ENCODE measurements at places on chromosomes 7 and 10.
A peak's percentile ranks its signal among the peaks of the same experiment; 100 is the strongest.

DNA sequence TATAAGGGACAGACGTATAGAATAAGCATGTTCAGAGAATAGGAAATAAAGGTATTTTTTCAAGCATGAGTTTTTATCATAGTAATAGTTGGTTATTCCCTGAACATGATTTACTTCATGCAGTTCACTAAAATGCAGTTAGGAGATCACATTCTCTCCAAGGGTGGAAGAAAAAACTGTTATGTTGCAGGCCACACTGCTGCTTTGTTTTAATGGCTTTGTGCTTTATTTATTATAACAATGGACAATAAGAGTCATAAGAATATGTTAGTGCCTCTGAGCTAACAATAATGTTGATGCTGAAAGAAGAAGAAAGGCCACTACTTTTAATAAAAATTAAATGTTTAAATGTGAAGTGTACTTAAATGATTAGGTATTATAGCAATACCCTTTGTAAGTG lies 78.5 kb upstream of the GATAD1 start:
- DNase-seq, result no peak

DNA sequence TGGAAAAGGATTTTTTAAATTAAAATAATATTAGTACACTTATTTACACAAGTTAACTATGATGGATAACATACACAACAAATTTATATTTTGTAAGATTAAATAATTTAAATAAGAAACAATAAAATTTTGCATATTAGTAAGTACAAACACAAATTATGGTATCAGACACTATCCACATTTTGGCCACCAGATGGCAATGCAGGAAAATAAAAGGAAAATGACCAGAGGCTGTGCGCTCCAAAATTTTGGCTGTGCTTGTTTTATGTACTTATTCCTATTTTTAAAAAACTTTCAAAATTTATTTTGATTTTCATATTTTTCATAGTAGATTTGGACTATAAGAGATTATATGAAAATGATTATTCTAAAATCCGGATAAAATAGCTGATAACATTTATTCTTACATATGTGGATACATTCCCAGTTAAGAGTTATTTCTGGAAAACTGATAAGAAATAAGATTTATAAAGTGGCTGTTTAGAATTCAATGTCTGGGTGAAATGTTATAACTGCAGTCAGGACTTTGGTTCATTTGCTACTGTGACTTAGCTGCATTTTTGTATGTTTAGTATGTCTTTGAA lies 274.7 kb upstream of the HGF start:
- no peak for DNase-seq

- DNase-seq, result no peak
Measured at GRCh38 chr7:151249034-151249731, 689 bp upstream of the SMARCD3 start.

DNA sequence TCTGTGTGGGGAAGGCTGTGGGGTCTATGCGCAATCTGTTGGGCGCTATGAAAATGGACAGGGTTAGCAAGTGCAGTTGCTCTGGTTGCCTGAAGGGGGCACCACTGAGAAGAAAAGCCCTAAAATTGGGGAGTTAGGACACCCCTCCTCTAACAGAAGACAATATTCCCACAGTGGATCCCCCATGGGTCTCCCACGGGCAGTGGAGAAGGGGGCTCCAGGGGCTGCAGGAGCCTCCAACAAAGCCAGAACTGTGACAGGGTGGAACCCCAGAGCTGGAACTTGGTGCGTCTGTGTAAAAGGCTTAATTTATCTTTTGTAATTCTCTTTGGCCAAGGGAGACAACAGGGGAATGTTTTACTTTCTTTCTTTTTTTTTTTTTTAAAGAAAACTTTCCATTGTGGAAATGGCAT lies 12.5 kb upstream of the COL13A1 start:
- no peak for DNase-seq

DNA sequence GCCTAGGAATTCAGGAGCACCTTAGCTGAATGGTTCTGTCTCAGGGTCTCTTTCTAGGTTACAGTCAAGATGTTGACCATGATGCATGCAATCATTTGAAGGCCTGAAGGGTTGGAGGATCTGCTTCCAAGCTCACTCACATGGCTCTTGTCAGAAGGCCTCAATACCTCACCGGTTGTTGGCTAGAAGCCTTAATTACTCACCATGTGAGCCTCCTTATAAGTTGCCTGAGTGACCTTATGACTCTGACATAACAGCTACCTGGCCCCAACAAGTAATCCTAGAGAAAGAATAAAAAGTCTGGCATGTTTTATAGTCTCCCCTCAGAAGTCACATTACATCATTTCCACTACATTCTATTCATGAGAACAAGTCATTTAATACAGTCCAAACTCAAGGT lies 3.4 kb upstream of the C1GALT1 start:
- DNase-seq, result no peak

DNA sequence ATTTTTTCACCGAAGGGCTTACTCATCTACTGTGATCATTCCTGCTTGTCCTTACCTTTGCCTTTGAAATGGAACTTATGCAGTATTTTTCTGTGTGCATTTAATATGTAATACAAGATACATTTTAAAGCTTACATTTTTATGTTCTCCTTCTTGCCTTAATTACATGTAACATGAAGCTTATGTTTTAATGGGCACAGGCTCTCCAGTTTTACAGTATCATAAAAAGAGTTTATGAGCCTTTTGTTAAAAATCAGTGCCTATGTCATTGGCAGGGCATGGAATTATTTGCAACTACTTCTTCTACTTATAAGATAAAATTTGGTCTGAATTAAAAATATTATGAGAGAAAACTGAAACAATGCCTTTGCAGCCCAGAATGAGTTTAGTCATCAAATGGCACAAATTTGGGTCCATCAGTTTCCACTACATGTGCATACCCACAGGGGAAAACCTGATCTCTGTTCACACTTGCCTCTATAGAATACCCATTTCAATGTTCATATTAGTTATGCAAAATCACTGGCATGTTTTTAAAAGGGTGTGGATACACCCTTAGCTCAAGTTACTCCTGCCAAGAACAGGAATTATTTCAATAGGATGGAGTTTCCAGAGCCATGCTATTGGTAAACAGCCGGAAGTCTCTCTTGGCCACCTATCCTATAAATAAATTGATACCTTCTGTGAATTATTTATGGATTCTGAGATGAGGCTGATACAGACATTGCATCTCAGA lies 27.9 kb upstream of the WNT16 start:
- DNase-seq, result no peak

DNA sequence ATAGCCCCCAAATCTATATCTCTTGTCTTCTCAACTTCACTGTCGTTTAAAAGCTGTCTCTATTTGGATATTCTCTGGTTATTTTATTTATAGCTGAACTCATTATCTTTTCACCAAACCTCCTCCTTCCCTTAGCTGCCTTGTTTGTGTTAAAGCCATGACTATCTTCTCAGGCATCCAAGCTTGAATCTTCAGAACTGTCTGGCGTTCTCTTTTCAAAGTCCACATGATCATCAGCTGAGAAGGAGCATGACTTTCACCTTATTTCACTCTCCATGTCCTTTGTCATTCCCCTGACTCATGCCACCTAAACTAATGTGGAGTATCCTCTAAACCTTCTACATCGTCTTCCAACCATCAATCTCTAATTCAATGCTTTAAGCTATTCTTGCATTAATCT lies 5.7 kb upstream of the GLCCI1 start:
- DNase-seq, result no peak

- no peak for DNase-seq
Measured at GRCh38 chr7:157090485-157091165, 48.1 kb upstream of the UBE3C start.

DNA sequence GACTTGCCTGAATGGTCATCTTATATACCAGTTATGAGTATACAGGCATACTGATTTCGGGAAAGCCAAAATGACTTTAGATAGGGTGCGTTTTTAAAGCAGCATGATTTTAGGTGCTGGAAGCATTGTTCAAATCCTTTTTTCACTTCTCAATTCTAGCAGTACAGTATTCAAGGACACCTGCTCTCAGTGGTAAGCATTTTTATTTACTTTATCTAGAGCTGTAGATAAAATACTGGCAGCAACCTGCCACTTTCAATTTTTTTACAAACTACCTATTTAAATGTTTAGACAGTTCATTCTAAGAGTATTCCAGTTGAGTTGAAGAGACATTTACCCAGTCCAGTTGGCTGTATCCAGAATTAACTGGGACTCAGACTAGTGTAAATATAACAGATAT lies 33.6 kb downstream of the TMEM106B start:
- no peak for DNase-seq

DNA sequence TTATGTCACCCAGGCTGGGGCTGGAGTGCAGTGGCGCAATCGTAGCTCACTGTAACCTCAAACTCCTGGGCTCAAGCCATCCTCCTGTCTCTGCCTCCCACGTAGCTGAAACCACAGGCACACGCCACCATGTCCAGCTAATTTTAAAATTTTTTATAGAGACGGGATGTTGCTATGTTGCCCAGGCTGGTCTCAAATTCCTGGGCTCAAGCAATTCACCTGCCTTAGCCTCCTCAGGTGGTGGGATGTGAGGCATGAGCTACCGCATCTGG lies 123.2 kb upstream of the PARD3 start:
- no peak for DNase-seq

DNA sequence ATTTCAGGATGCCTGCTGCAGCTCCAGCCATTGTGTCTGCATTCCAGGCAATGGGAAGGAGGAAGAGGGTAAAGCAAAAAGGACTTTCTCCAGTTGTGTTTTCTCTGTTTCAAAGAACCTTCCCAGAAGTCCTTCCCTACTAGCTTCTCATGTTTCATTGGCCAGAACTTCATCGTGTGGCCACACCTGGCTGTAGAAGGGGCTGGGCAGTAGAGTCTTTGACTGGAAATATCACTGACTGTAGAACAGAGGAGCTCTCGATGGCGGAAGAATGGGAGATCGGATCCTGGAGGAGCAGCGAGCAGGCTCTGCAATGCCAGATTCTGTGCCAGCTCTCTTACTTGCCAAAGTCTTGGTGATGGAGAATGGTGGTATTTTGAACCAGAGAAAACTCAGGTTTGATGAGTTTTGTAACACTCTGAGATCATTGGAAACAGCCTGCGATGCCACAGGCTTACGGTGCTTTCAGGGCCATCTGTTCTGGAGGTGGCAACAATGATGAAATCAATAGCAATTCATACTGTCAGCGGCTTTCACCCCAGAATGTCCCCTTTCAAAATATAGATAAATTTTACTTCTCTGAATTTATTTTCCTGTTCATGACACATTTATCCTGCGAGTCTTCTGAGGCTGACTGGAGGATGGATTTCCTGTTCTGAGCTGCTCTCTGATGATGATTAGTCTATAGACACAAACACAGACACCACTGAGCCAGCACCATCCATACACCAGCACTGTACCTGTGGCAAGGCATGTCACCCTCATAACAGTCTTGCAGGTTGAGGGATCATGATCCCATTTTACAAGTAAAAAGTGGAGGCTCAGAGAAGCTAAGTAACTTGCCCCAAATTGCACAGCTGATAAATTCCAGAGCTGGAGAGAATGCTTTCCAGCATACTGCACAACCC lies 204.2 kb downstream of the EMX2 start:
- no peak for DNase-seq

- no peak for DNase-seq
Measured at GRCh38 chr10:56874950-56875349, 513.9 kb upstream of the ZWINT start.

DNA sequence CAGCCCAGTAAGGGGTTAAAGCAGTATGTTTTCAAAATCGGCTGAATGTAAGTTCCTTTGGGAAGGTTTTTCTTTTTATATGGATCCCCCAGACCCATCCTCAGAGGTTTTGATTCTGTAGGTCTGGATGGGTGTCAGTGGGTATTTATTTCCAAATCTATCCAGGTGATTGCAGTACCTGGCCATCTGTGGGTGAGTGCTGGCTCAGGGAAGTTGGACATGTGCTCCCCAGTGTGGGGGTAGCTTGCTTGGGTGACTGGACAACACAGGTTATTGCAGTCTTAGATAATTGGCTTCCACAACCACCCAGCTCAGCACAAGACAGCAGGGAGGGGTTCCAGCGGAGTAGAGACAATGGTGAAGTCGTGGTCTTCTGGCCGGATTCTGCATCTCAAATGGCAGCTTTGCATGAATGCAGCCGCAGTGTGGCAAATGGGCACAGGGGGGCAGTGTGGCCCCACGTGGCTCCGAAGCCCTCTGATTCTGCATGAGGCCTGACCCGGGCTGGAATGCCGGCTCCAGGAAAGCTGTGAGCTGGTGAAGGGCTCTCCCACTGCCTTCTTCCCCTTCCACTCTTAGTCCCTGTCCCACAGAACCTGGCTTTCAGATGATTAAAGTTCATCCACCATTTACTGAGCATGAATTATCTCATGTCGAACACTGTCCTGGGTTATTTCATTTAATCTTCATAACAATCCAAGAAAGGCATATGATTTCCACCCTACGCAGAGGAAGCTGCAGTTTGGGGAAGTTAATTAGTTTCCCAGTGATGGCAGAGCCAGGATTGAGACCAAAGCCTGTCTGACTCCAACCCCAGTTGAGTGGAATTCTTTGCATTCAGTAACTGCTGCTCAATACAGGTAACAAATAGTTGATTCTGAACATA lies 64.5 kb upstream of the SYPL1 start:
- DNase-seq, result peak; percentile 57

GRCh38 chr7:1645476-1645875 lies 24.6 kb upstream of the ELFN1 start:
- DNase-seq, result no peak

DNA sequence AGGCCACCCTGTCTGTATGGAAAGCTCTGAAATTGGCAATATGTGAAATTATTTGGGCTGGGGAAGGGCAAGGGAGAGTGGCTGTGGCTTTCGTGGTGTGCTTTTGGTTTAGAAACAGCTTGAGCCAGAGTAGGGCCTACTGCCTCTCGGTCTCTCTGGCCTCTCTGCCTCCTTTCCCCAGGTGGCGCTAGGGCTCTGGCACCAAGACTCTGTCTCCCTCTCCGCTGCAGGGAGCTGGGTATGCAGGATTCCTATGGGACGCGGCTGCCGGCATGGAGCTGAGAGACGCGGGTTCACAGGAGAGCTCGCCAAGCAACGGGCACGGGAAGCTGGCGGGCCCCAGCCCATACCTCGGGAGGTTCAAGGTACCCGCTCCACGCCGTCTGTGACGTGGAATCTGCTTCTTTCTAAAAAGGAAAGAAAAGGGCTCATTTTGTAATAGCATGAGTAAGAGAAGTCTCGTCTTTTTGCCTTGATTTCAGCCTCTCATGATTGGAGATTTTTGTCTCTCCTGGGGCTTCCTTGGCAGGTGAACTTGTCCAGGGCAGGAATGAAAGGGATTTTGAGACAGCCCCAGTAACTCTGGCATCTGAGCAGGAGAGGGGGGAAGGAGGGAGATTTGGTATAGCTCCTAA lies 105.1 kb upstream of the ANLN start:
- no peak for DNase-seq

GRCh38 chr7:40316176-40316575 lies 181.4 kb downstream of the SUGCT start:
- DNase-seq, result no peak

All from T-helper 9 cell (primary cell).